NCI-H1105 treated with DMSO at 0.1 percent for 48 hours (cell line): ENCODE measurements at places on chromosomes 1 and 21.

DNA sequence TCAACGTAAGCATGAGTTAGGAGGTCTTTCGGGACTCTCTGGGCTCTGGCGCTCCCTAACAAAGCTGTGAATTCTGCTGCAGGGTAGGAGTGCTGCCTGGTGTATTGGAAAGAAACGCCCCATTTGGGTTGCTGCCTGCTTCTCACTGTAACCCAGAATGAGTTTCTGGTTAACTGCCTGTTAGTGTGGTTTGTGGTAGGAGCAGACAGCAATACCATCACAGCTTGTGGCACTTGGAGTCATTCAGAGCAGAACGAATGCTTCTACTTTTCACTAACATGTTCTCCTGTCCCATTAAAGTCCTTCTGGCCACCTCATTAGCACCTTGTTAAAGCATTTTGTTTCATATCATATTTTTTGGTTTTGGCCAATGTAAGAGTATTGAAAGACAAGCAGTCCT, 18.1 kb downstream of the MAP3K7CL start:
- DNase-seq = no peak

DNA sequence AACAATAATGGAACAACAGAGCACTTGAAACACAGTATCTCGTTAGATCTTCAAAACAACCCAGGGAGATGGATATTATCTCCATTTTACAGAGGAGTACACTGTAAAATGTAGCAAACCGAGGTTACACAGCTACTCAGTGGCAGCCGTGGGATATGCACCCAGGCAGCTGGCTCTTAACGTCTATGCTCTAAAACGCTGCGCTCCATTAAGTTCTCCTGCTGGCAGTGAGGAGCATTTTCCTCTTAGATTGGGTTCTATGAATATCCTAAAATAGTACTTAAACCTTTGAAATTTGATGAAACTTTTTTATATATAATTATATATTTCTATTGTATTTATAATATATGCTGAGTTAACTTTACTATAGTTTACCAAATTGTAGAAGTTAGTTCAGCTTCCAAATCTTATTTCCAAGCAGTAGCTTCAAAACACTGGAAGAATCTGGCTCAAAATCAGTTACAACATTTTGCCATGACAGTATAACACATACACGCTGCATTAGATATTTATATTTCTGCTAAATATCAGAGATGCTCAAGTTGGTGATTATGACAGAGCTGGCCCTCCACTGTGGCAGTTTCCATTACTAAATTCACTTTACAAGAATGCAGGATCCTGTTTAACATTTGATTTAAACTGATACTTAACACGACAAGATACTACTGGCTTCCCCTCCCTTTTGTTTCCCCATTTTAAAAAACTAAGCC, 49.5 kb downstream of the TGFBR3 start:
- peak; percentile 5 for DNase-seq

GRCh38 chr1:11059155-11059967, 457 bp downstream of the SRM start:
- peak; percentile 61 for DNase-seq

DNA sequence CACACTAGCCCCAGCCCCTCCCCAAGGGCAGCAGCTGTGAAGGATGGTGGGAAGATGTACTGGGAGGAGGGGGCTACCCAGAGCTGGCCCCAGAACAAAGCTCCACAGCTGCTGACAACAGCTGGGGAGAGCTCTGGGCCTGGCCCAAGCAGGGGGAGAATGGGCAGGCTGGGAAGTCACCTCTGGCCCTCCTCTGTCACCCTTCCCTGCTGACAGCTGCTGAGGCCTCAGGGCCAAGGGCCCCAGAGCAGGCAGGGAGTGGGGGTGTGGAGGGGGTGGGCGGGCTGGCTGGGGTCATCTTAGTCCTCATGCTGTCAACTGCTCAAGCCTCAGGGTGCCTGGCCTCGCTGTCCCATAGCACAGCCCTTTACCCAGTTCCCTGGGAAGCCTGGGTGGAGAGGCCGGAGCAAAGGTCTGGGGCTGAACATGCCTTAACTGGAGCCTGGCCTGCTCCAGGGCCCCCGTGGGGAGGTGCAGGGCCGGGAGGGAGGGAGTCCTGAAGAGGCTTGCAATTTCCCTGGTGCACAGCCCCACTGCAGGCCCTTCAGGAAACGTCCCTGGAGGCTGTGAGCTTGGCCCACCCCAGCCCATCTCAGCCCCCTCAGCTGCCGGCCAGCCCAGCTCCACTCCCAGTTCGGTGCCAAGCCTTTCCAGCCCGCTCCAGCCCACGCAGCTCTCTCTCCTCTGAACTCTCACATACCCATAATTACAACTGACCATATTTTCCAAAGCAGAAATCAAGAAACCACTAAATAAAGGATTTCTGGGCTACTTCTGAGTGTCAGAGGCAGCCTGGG, 25.7 kb downstream of the HSPG2 start:
- no peak for DNase-seq

- DNase-seq = peak; percentile 82
Observed at GRCh38 chr1:53051676-53052075, 10.3 kb upstream of the PODN start.

DNA sequence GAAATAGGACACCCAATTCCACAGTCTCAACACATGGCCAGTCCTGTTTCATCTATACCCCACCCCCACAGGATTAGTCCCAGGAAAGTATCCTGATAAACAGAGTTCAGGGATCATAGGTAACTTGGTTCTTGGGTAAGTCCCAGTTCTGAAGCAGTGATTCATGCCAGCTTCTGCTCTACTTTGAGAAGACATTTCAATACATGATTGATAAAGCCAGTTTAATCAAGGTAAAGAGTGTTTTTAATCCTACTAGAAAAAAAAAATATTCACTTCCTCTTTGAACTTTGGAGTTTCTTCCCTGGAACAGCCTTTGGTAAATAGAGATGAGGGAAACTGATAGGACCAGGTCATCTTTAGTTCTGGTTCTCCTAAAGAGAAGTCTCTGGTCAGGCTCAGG, 142.4 kb downstream of the TLR5 start:
- no peak for DNase-seq

- no peak for DNase-seq
Observed at GRCh38 chr1:37631036-37631435, 3.7 kb downstream of the RSPO1 start.

DNA sequence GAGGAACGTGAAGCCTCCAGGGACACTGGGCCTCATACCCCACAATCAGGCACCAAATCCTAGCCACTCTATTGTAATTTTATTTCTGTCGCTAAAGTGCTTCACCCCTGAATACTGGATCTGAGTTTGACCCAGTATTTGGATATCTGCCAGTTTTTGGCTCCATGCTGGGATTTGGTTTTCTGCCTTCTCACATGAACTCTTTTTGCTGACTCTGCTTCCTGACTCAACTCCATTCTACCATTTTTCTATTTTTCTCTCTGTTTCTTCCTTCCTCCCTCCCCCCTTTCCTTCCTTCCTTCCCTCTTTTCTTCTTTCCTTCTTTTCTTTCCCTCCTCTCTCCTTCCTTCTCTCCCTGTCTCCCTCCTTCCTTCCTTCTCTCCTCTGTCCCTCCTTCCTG, 151.3 kb upstream of the GJB5 start:
- no peak for DNase-seq

GRCh38 chr21:42956824-42957630, 17.3 kb upstream of the PKNOX1 start:
- DNase-seq = no peak

GRCh38 chr1:150053926-150054325, 13.7 kb upstream of the VPS45 start:
- DNase-seq = no peak

DNA sequence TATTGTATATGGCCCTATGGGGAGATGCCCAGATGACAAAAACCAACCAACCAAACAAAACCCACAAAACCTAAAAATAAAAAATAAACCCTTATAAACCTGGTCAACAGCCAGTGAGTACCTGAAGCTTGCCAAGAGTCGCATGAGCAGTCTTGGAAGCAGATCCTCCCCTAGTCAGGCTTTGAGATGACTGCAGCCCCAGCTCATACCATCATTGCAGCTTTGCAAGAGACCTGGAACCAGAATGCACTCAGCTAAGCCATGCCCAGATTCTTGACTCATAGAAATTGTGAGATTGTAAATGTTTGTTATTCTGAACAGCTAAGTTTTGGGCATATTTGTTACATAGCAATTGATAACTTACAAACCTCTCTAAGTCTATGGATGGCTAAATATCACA, 326.8 kb downstream of the HLX start:
- DNase-seq = no peak
